ENCODE measurements at places on chromosomes 1 and 21. TPM values are rescaled to one million over a fixed set of nuclear protein-coding genes. Genes with fewer than 3 reads are reported as not detected.

DNA sequence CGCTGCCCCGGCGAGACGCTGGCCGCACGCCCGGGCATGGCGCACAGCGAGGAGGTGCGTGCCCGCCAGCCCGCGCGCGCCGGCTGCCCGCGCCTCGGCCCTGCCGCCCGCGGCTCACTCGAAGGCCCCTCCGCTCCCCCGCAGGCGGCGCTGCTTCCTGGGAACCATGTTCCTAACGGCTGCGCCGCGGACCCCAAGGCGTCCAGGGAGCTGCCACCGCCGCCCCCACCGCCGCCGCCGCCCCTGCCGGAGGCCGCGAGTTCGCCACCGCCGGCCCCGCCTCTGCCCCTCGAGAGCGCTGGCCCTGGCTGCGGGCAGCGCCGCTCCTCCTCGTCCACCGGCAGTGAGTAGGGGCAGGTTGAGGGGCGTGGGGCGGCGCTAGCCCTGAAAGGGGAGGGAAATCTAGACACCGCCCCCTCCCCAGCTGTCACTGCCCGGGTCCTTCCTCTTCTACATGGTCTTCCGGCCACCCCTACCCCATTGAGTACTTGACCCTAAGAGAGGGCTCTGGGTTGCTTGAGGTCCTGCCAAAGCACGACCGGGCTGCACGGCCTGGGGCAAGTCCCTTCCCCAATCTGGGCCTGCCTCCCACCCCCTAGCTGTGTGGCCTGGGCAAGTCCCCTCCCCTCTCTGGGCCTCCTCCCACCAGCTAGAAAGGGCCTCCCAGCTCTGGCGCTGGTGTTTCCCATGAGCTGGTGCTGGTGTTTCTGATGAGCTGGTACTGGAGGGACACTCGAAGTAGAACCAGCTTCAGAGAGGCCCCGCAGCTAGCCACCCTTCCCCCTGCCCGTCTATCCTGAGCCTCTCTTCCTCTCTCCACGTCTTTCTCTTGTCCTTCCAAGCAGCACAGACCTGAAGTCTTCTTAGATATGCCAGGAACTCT is 17.0 kb downstream of the TNFRSF25 start:
- DNase-seq: no peak

GRCh38 chr1:225471453-225472301 is 43.8 kb upstream of the LBR start:
- no peak for DNase-seq

DNA sequence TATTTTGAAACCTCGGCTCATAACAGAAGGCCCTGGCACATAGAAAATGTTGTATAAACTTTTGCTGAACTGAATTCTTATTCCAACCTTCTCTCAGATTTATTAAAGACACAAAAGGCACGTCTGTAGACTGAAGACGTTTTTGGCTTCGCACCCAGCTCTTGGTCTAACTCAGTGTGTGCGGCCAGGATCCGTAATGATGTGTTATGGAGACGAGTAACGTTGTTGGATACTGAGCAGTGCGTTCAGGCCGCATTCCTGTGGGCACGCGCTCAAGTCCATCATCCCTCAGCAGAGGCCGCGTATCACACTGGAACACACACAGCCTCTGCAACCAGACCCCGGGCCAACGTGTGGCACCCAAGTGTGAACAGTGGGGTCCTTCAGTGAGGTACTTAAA is 154.8 kb upstream of the RAB4A start:
- DNase-seq: no peak

GRCh38 chr1:7576946-7577657 is 194.0 kb upstream of the VAMP3 start:
- no peak for DNase-seq

The B3GALT5 gene
- not detected for total RNA-seq
